ENCODE measurements at places on chromosomes 11 and 22.
A peak's percentile ranks its signal among the peaks of the same experiment; 100 is the strongest.

GRCh38 chr11:832529-833113 is at the start of gene CD151:
Gene CD151, plus strand, starts transcription at chr11:832952. Its CDS starts 3,118 bp downstream, at chr11:836070.
- DNase-seq = peak; percentile 62

DNA sequence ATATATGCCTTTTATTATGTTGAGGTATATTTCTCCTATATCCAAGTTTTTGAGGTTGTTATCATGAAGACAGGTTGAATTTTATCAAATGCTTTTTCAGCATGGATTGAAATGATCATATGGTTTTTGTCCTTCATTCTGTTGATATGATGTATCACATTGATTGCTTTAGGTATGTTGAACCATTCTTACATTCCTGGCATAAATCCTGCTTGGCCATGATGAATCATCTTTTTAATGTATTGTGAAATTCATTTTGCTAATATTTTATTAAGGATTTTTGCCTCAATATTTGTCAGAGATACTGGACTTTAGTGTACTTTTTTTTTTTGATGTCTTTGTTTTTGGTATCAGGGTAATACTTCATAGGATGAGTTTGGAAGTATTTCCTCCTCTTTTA is 283.8 kb upstream of the C11orf87 start:
- no peak for DNase-seq

DNA sequence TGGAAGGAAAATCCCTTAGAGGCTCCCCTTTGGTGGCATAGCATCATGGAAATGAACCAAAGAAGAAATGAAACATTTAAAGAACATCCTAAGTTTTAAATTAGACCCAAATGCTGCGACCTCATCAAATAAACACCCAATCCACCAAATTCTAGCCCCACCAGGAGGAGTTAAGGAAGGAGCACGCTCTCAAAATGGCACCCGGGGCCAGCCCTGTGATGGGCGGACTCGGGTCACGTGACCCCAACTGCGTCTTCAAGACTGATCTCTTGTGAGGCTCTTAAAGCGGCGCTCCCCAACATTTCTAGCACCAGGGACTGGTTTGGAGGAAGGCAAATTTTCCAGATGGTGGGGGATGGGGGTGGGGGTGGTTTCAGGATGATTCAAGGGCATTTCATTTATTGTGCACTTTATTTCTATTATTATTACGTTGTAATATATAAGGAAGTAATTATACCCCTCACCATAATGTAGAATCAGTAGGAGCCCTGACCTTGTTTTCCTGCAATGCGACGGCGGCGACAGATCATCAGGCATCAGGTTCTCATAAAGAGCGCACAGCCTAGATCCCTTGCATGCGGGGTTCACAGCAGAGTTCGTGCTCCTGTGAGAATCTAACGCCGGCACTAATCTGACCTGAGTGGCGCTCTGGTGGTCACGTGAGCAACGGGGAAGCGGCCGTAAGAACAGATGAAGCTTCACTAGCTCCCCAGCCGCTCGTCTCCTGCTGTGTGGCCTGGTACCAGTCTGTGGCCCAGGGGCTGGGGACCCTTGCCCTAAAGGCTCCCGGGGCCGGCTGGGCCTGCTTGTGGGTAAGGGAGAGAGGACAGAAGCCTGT is 90.6 kb upstream of the SLC22A12 start:
- DNase-seq = no peak

DNA sequence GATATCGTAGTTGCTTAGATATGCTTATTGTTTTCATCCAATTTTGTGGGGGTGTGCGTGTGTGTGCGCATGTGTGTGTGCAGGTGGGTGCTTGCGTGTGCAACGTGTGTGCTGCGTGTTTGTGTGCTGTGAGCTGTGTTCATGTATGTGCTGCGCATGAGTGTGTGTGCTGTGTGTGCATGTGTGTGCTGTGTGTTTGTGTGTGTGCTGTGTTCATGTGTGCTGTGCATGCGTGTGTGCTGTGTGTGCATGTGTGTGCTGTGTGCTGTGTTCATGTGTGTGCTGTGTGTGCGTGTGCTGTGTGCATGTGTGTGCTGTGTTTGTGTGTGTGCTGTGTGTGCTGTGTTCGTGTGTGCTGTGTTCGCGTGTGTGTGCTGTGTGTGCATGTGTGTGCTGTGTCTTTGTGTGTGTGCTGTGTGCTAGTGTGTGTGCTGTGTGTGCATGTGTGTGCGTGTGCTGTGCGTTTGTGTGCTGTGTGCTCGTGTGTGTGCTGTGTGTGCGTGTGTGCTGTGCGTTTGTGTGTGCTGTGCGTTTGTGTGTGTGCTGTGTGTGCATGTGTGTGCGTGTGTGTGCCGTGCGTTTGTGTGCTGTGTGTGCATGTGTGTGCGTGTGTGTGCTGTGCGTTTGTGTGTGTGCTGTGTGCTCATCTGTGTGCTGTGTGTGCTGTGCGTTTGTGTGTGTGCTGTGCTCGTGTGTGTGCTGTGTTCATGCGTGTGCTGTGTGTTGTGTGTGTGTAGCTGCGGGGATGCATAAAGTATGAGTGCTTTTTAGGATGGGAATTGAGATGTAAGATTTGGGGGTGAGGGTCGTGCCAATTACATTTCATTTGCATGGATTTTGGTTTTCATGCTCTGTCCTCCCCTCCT is 7.6 kb downstream of the IGF2 start:
- DNase-seq = no peak

GRCh38 chr22:36776722-36777121 is 803 bp upstream of the IFT27 start:
- DNase-seq = no peak

DNA sequence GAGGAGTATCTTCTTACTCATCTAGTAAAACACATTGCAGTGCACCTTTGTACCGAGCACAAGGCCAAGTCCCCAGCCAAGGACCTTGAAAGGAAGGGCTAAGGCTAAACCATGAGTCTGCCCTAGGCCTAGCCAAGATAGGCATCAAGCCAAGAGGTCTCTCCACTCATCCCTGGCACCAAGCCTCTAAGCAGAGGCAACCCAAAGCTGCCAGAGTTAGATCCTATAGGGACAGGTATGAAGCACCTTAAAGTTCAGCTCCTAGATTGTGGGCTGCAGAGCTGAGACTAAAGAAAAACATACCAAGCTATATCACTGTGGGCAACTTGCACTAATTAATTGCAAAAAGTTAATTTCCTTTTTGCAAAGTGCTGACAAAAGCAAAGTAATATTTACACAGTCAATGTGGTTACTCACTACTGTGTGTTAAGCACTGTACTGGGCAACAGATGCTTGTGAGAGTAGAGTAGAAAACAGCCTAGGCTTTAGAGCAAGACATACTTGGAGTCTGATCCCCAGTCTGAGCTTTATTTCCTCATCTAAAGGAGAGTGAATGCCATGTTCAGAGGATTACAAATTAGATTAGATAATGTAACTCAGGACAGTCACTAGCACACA is 7.2 kb downstream of the COA4 start:
- DNase-seq = no peak

- no peak for DNase-seq
These were observed 108.2 kb upstream of the OR4B1 start for GRCh38 chr11:48108231-48109045.

GRCh38 chr22:47000888-47001287 is 238.4 kb downstream of the TBC1D22A start:
- no peak for DNase-seq

GRCh38 chr11:4523666-4524065 is 21.3 kb upstream of the OR52M1 start:
- DNase-seq = no peak

DNA sequence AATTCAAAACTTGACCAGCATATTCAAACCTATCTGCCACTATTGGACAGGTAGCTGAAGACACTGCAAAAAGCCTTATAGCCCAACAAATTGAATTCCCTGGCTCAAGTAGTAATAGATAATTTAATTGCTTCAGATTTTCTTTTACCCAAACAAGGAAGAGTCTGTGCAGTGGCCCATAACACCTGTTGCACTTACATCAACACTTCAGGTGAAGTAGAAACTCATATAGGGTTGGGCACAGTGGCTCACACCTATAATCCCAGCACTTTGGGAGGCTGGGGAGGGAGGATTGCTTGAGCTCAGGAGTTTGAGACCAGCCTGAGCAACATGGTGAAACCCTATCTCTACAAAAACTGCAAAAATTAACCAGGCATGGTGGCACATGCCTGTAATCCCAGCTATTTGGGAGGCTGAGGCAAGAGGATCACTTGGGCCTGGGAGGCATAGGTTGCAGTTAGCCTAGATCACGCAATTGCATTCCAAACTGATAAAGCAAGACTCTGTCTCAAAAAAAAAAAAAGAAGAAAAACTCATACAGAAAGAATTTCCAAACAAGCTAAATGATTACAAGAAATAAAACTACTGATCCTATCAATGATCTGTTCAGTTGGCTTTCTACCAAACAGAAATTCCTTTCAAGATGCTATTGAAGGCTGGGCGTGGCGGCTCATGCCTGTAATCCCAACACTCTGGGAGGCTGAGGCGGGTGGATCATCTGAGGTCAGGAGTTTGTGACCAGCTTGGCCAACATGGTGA is 9.5 kb downstream of the FOLR3 start:
- DNase-seq = no peak

- DNase-seq = no peak
These were observed 4.6 kb downstream of the PRR5L start for GRCh38 chr11:36300650-36301049.

DNA sequence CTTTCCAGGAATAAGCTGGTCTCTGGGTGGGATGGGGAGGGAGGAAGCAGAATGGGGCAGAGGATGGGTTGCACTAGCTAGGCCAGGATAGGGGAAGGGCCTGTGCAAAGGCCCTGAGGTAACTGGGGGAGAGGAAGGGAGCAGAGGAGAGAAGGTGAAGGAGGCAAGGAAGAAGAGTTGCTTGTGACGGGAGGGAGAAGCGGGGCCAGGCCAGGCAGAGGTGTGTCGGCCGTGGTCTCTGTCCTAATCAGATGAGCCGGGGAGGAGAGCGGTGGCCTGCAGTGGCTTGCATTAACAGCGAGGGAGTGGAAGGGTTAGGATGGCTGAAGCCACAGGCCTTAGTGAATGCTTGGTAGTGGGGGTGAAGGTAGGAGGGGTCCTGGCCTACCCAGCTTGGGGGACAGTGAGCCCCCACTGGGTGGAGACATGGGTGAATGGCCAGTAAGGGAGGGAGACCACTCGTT is 6.0 kb upstream of the DERL3 start:
- DNase-seq = no peak

GRCh38 chr11:875769-876301 is 33.2 kb downstream of the TSPAN4 start:
- DNase-seq = no peak

DNA sequence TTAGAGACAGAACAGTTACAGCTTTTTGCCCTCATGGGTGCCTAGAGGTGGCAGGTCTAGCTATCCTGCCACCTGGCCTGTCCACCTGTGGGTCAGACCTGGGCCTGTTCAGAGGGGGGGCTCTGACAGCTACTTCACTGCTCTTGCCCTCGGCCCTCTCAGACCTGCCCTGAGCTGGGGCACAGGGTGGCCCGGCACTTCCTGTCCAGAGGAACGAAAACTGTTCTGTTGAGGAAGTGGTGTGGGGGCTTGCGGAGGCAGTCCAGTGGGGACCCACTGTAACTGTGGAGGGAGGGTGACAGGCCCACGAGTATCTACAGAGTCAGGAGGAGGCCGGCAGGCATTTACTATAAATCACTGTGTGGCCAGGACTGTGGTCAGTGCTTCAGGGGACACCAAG is 16.2 kb downstream of the TESMIN start:
- DNase-seq = no peak

- DNase-seq = peak; percentile 66
These were observed 7.0 kb downstream of the SERPING1 start for GRCh38 chr11:57604296-57605027.

GRCh38 chr11:67025750-67026149 is 2.8 kb downstream of the SYT12 start:
- DNase-seq = no peak

- no peak for DNase-seq
These were observed 29.7 kb upstream of the CAVIN3 start for GRCh38 chr11:6350043-6350442.

Data from bone marrow (tissue), 2 donors.